ENCODE measurements at places on chromosomes 13 and 19.

DNA sequence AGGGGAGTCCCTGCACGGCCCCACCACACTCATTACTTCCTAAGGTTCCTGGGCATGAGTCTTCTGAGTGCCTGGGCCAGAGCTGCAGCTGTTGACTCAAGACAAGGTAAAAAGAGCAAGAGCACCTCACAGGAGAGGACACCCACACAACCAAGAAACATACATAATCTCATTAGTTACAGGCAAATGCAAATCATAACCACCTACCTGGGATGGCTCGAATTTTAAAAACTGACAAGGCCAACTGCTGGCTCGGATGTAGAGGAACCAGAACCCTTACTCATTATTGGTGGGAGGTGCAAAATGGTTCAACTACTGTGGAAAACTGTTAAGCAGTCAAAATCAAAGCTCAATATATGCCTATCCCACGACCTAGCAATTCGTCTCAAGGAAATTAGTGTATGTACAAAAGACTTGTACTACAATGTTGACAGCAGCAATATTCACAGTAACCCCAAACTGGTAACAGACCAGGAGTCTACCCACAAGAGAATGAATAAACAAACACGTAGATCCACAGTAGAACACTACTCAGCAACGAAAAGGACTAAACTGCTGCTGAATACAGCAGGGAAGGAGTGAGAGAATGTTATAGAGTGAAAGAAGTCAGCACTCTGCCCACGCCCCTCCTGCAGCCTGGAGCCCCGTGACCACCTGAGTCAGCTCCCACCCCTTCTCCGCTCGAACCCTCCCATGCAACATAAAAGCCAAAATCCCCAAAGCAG, 15.8 kb downstream of the AKT2 start:
- DNase-seq: no peak

GRCh38 chr19:46493236-46494145, 2.2 kb downstream of the PNMA8B start:
- DNase-seq: peak; percentile 69

DNA sequence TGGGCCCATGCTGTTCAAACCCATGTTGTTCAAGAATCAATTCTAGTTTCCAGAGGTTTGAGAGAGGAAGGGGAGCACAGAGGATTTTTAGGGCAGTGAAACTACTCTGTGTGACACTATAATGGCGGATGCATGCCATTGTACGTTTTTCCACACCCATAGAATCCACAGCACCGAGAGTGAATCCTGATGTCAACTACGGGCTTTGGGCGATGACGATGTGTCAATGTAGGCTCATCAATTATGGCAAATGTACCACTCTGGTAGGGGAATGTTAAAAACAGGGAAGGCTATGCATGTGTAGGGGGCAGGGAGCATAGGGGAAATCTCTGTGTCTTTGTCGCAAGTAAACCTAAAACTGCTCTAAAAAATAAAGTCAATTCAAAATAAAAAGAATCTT, 70.7 kb upstream of the UBAC2 start:
- DNase-seq: no peak

GRCh38 chr13:30396434-30397075, 25.7 kb upstream of the UBE2L5 start:
- no peak for DNase-seq

GRCh38 chr19:10918359-10918758, 10.1 kb downstream of the YIPF2 start:
- no peak for DNase-seq

GRCh38 chr19:32652894-32653598, 21.9 kb downstream of the ANKRD27 start:
- DNase-seq: peak; percentile 62

GRCh38 chr19:11479090-11479897, 1.6 kb downstream of the ELAVL3 start:
- peak; percentile 80 for DNase-seq

DNA sequence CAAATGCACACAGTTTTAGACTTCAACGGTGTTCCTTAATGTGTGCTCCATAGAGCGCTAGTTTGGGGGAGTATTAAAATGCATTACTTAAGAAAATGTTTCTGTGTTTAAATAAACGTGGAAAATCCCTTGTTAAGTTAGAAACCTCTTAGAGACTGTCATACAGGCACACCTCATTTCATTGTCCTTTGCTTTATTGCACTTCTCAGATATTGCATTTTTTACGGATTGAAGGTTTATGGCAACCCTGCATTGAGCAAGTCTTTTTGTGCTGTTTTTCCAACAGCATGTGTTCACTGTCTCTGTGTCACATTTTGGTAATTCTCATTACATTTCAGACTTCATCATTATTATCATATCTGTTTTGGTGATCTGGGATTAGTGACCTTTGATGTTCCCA, 244.0 kb downstream of the GGACT start:
- no peak for DNase-seq

DNA sequence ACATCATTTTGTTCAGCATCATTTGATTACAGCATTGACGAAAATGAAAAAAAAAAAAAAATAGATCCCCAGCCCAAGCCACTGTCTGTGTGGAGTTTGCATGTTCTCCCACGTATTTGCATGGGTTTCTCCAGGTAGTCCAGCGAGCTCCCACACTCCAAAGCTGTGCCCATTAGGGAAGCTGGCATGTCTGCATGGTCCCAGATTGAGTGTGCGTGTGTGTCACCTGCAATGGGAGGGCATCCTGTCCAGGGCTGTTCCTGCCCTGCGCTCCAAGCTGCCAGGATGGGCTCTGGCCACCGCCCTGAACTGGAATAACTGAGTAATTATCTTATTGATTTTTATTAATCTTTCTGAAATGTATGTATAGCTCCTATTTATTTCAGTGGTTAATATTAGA, 88.6 kb downstream of the KLF12 start:
- no peak for DNase-seq

GRCh38 chr13:110269509-110270185, 37.3 kb downstream of the COL4A1 start:
- DNase-seq: peak; percentile 20

GRCh38 chr19:38924388-38924787, 6.2 kb downstream of the SARS2 start:
- no peak for DNase-seq

- DNase-seq: no peak
These were observed 66.3 kb upstream of the RFXAP start for GRCh38 chr13:36752673-36753072.

DNA sequence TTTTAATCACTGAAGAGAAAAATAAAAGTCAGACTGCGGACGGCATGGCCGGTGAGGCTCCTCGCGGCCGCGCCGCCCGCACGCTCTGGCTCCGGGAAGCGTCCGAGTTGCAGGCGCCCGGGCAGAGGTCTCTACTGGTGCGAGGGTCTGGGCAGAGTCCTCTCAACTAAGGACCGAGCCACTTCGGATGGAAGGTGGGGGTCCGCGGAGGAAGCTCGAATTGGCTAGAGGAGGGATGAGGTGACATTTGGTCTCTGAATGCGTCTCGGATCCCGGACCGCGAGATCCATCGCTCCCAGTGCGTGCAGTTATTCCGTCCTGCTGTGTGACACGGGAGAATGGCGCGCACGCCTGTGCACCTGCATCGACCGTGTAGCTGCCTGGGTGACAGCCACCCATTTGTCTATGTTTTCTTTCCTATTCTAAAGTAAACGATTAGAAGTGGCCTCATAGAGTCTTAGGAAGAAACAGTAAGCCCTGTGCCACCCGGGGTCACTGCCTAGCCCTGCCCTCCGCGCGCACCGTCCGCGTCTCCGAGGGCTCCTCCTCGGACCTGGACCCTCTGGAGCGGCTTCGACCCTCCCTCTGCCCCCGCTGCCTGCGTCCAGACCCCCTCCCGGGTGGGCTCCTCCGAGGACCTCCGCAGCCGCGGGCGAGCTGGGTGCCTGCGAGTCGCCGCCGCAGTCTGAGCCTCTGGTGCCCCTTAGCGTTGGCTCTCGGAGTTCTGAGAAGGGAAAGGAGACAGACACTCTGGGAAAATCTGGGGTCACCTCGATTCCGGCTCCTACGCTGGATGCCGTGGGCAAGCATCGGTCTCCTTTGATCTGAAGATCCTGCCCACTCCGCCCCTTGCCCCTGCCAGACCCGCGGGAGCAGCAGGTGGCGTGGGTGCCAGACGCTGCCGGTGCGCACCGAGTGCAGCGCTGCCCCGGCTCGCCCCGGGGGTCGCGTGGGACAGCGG, 347.4 kb downstream of the LIG4 start:
- peak; percentile 80 for DNase-seq

DNA sequence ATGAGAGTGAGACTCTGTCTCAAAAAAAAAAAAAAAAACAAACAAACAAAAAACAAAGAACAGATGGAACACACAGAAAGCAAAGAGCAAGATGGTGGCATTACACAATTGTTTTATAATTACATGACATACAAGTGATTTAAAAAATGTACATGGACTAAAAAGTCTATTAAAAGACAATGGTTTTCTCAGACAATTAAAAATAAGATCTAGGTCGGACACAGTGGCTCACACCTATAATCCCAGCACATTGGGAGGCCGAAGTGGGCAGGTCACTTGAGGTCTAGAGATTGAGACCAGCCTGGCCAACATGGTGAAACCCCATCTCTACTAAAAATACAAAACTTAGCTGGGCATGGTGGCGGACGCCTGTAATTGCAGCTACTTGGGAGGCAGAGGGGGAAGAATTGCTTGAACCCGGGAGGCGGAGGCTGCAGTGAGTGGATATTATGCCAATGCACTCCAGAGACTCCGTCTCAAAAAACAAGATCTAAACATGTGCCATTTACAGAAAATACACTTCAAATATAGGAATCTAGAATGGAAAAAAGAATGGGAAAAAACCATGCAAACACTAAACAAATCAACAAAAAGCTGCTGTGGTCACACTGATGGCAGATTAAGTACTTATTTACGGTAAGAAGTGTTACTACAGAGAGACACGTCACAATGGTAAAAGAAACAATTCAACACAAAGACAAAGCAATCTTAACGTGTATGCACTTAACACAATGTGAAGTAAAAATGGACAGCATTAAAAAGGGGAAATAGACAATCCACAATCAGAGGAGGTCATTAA, 26.7 kb downstream of the MIER2 start:
- DNase-seq: no peak

DNA sequence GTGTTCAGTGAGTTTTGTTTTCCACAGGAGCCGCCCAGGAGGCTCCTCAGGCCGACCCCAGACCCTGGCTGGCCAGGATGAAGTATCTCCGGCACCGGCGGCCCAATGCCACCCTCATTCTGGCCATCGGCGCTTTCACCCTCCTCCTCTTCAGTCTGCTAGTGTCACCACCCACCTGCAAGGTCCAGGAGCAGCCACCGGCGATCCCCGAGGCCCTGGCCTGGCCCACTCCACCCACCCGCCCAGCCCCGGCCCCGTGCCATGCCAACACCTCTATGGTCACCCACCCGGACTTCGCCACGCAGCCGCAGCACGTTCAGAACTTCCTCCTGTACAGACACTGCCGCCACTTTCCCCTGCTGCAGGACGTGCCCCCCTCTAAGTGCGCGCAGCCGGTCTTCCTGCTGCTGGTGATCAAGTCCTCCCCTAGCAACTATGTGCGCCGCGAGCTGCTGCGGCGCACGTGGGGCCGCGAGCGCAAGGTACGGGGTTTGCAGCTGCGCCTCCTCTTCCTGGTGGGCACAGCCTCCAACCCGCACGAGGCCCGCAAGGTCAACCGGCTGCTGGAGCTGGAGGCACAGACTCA, 12.9 kb downstream of the B3GNT3 start:
- no peak for DNase-seq

DNA sequence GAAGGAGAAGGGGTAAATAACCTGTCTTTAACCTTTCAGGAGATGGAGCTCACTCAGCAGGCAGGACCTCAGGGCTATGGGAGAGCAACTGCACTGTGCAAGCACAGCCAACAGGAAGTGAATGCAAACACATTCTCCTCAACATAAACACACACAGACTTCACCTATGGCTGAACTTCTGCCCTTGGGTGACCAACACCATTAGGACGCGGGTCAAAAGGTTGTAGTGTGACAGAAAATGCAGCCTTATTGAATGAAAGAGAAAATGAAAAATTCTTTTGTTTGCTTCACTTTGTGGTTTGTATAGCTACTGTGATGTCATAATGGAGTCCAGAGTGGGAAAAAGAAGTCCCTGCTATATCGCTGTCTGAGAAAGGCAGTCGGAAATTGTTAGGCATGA, 323.0 kb downstream of the NDFIP2 start:
- DNase-seq: no peak

- DNase-seq: no peak
These were observed 351.6 kb upstream of the KLF12 start for GRCh38 chr13:74485757-74486156.

DNA sequence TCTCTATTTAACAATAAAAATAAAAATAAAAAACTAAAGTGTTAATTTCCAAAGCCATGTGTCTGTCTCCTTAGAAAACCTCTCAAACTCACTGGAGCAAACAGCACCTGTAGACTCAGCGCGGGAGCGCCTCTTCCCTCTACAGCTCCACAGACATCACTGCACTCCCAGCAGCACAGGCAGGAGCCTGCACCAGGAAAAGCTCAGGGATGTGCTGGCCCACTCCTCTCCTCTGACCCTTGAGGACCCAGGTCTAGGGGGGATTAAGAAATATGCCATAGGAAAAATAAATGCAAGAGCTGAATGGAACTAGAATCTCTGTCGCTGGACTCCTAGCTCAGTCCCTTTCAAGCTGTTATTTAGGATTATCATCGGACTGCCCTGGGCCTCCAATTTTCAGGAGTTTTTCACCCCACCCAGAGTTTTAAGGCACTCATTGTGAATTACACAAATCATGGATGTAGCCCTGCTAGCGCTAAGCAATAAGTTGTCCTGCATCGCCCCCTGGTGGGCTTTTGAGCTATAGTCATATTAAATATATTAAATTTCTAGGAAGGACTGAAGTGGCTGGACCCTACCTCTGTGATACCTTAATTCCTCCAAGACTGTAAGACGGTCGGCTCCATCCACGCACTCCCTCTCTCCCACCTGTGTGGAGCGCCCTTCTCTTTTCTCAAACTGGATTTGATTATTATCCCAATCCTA, 333.9 kb downstream of the UQCRFS1 start:
- peak; percentile 63 for DNase-seq

DNA sequence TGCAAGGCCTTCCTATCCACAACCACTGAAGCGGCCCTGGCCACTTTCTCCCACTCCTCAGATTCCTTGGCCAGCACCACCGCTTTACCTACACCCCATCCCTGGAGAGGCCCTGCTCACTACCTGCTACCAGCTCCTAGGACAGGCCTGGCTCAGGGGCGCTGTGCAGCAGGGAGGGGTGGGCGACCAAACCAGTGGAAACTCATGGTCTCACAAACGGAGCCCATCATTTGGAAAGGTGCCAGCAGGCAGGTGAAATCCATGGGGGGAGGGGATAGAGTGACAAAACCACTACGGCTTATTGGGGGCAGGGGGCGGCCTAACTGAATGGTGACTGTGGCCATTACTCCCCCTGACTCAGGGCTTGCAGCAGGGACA, 27.6 kb downstream of the C19orf47 start:
- DNase-seq: no peak

GRCh38 chr13:24512197-24512907, at the start of gene PARP4:
TSS of gene PARP4 (minus strand) at chr13:24512778. CDS start at chr13:24503776, 9,002 bp downstream.
- DNase-seq: peak; percentile 88

DNA sequence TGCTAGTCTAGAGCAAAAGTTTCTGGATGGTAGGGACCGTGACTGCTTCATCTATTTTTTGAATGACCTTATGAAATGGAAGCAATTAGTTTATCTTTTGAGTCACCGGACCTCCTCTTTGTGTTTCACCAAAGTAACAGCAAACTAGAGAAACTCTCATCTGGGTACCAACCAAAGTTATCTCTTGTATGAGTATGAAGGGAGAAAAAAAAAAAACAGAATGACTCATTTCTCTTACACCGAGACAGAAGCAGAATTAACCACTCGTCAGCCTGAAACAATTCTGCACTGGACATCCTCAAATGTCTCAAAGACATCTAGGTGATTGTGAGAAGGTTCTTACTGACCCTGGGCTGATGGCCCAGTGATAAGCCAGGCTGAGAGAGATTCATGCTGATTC, 18.3 kb downstream of the ZNF100 start:
- no peak for DNase-seq

- no peak for DNase-seq
These were observed 559.8 kb downstream of the IRS2 start for GRCh38 chr13:109226631-109227030.
